Inflammatory macrophage (primary cell): ENCODE measurements at places on chromosomes 7 and 10.

- DNase-seq: no peak
These were observed 1.3 kb upstream of the HIP1 start for GRCh38 chr7:75739796-75740672.

DNA sequence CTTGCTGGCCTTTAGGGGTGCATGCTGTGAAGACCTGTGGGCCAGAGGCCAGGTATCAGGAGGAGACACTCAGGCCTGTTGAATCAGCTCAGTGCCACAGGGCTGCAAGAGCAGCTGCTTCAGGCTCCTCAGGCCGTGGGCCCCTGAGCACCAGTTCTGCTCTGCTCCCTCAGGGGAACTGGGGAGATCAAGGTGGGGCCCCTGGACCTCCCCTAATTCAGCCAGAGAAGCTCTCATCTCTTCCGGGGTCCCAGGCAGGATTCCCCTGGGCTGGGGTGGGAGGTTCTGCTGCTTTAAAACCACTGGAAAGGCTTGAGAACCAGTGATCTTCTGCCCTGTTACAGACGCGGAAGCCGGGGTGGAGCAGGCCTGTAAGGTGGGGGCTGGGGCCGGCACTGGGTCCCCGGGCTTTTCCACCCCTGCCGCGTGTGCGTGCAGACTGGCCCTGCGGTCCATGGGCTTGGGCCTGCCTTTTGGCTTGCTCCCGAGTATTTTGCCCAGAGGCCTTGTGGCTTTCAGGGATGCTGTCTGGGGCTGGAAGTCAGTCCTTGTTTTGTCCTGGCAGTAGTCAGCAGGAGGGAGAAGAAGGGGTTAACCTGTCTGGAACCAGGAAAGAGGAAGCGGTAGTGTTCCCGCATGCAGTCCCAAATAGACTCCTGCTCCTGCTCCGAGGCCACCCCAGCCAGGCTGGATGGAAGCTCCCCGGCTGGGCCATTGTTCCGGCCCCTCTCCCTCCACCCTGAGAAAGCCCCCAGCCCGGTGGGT is 74.3 kb downstream of the LHPP start:
- peak; percentile 17 for DNase-seq

GRCh38 chr10:84333864-84334451 is 5.6 kb downstream of the CCSER2 start:
- peak; percentile 27 for DNase-seq

DNA sequence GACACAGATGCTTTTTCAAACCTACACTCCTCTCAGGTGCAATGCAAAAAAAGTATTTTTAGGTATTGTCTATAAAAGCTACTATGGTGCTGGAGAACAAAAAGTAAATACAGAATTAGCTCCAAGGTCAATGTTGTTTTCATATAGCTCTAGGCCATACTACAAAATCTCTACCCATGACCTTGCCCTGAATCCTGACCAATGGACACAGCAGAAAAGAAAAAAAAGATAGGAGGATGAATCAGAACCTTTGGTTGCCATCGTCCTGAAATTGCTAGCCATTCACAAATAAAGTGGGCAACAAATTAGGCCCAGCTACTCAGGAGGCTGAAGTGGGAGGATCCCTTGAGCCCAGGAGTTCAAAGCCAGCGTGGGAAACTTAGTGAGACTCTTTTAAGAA is 35.2 kb upstream of the RELN start:
- DNase-seq: no peak

- peak; percentile 5 for DNase-seq
These were observed 3.6 kb upstream of the PTTG1IP2 start for GRCh38 chr7:90465816-90466215.

DNA sequence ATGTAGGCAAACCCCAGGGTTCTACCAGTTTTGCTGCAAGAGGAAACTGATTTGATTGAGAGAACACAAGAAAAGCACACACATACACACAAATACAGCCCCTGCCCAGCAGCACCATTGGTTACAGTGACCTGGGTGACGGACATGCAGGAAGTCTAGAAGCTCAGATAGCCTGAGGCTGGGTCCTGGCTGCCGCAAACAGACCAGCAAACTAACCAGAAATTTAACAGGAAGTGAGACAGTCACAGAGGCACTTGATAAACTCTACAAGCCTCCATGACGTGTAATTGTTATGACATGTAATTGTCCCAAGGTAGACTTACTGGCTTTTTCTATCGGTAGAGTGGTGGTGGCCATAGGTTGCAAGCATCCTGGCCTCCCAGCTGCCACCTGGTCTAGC is 58.9 kb downstream of the PRKAR2B start:
- peak; percentile 47 for DNase-seq

- DNase-seq: no peak
These were observed 468.8 kb upstream of the NRP1 start for GRCh38 chr10:33803248-33803647.

DNA sequence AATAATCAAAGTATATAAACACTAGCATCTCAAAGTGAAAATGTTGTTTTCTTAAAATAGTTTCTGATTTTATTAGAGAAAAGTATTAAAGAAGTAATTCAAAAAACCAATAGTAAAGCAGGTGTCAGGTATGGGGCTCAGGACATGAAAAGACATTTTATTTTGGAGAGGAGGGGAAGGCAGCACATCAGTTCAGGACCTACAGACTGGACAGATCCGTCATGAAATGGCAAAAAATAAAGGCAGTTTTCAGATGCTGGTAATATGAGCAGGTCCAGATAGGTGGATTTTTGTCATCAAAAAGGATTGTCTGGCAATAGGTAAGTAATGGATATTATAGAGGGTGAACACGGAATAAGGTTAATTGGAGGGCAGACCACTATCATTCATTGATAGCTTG is 49.0 kb downstream of the GRM3 start:
- DNase-seq: no peak

DNA sequence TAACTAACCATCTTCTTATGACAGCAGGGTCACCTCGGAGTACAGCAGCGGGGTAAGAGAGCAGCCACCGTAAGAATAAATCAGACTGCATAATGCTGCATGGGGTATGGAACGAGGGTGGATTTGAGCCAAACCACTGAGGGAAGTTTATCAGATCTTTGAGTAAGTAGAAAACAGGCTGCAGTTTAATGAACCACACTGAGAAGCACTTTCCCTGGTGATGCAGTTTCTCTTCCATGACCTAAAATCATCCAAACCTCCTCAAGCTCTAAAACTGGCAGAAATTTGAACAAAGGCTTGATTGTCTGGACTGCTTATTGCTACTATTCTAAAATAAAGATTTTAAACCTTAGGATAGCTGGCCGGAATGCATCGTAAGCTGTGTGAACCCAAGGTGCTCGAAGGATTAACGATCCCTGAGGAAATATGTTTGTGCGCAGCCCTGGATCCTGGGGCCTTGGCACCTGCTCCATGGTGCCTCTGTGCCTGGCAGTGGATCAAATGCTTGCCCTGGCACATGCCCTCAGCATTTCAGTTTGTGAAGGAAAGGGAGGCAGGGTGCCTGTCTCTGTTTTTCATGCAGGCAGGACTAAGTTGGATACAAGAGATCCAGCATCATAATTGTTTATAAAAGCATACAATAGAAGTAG is 322.7 kb downstream of the LHFPL3 start:
- DNase-seq: no peak
